Right kidney (tissue), 9 donors: ENCODE measurements at places on chromosomes 6 and 20.

DNA sequence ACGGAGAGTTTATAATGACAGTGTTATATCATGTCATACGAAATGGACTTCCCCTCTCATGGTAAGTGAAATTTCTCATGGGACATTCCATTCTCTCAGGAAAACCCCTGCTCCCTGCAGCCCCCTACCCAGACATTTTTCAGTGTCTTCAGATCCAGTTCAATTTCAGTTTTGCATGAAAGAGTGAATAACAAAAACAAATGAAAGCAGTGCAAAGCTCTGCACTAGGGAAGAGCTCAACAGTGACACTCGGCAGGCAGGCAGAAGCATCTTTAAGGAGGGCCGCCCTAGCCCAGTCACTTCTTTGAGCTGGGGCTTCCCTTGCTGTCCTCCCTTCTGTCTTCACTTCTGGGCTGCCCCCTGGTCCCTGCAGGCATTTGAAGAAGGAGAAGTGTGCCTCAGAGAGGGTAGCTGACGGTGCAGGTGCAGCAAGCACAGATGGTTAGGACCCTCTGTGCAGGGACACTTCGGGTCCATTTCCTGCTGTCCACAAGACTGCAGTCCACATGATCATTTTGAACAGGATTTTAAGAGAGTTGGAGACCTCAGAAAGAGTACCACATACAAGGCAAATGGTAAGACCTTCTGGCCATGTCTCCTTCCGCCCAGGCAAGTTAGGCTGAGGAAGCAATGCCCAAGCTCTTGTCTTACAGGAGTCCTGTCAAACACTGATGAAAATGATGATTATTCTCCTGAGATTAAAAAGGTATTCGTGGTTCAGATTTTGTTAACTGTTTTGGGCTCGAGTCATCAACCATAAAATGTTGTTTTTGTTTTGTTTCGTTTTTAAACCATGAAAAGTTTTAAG, 5.4 kb upstream of the DUSP22 start:
- DNase-seq, result no peak

GRCh38 chr6:1087154-1087843, 224.6 kb upstream of the FOXQ1 start:
- DNase-seq, result no peak

GRCh38 chr20:12077875-12078274, 160.2 kb downstream of the BTBD3 start:
- no peak for DNase-seq

DNA sequence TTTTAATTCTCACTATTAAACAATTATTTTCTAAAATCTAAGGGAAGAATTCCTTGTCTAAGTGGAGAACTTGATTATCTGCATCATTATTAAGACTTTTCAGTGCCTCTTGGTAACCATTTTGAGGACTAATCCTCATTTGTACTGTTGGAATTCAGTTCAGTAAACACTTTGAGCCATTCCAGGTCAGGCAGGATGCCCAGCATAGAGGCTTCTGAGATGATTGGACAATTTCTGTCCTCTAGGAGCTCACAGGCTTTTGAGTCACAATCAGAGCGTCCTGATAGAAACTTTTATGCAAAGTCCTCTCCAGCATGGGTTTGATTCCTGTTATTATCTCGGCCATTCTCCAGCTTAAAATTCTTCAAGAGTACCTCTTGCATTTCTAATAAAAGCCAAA, 1304.6 kb downstream of the EPHA7 start:
- no peak for DNase-seq

DNA sequence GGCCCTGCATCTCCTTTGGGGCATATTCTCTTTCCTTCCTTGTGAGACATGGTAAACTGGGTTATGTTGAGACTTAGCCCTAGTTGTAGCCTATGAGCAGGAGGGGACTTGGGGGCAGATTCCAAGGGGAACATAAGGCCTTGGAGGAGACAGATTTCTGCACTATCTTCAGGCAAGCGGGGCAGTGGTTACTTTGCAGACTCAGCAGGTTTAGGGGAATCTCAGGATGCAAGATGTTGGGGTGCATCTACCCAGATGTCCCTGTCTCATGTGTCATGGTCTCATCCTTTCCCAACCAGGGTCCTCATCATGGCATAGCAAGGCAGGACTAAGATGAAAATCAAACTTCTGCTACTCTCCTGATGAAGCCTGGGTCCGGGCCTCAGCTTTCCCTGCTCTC, 58.6 kb upstream of the PTPRT start:
- DNase-seq, result no peak

GRCh38 chr20:1509237-1509636, 18.0 kb upstream of the SIRPB2 start:
- no peak for DNase-seq

DNA sequence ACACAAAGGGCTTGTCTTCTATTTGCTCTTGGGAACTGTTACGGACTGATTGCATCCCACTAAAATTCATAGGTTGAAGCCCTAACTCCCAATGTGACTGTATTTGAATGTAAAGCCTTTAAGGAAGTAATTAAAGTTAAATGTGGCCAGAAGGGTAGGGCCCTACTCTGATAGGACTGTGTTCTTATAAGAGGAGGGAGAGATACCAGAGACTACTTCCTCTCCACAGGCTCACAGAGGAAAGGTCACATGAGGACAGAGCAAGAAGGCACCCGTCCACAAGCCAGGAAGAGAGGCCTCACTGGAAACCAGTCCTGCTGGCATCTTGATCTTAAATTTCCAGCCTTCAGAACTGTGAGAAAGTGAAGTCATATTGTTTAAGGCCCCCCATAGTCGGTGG, 211.9 kb downstream of the CDH26 start:
- no peak for DNase-seq

DNA sequence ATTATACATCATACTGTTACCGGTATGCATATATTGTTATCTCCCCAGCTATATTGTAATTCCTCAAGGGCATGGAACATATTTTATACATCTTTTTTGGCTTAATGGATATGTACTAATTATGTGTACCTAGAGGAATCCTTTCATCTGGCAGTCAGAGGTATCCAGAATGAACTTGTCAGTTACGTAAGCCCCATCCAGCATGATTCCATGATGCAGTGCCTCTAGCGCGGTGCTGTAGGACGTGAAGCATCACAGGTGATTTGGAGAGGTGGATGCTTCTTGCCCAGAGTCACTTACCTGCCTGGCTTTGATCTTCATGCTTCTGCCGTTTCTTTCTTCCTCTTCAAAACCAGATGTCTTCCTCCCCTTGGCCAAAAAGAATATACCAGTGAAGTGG, 159.1 kb downstream of the UST start:
- DNase-seq, result no peak

GRCh38 chr20:23305098-23305497, 45.5 kb upstream of the NXT1 start:
- DNase-seq, result no peak

GRCh38 chr6:25503686-25504085, 148.3 kb upstream of the SCGN start:
- DNase-seq, result no peak

- DNase-seq, result no peak
These were observed 198.8 kb downstream of the EYA2 start for GRCh38 chr20:47093320-47093966.

DNA sequence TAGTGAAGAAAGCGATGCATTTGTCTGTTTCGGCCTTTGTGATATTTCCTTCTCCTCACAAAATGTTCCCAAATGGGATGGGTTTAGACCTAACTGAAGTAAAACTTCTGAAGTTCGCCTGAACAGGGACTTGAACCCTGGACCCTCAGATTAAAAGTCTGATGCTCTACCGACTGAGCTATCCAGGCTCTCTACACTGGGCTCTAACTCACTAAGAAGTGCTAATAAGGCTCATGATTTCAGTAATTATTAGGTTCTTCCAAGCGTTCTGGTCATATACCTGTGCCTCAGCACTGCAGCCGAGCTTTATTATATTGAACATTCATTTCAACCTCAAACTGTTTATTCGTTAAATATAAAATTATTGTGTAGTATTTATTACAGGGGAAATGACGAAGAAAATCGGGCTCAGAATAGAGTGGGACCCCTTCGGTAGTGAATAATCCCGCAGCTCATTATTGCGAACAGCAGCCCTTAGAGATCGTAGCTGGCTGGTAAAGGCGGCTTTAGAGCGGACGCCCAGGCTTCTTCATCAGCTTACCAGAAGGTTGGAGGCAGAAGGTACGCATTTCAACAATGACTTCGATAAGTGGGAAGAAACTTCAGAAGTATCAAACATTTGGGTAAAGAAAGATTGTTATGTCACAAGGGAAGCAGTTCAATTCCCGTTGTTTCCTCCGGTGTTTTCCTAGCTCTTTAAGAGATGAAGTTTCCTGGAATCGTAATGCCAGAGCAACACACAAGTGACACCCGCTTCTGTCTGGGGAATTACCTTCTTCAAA, 119.0 kb upstream of the ZNF184 start:
- DNase-seq, result peak; percentile 46

- DNase-seq, result no peak
These were observed 1.3 kb upstream of the E2F1 start for GRCh38 chr20:33687370-33687915.

GRCh38 chr6:20317430-20317829, 84.2 kb upstream of the E2F3 start:
- DNase-seq, result no peak

- DNase-seq, result no peak
These were observed 106.6 kb downstream of the TAF4 start for GRCh38 chr20:61958773-61959700.

- DNase-seq, result peak; percentile 33
These were observed 31.6 kb upstream of the LY86 start for GRCh38 chr6:6556738-6557503.

- no peak for DNase-seq
These were observed 651 bp upstream of the CCND3 start for GRCh38 chr6:41942067-41942851.

DNA sequence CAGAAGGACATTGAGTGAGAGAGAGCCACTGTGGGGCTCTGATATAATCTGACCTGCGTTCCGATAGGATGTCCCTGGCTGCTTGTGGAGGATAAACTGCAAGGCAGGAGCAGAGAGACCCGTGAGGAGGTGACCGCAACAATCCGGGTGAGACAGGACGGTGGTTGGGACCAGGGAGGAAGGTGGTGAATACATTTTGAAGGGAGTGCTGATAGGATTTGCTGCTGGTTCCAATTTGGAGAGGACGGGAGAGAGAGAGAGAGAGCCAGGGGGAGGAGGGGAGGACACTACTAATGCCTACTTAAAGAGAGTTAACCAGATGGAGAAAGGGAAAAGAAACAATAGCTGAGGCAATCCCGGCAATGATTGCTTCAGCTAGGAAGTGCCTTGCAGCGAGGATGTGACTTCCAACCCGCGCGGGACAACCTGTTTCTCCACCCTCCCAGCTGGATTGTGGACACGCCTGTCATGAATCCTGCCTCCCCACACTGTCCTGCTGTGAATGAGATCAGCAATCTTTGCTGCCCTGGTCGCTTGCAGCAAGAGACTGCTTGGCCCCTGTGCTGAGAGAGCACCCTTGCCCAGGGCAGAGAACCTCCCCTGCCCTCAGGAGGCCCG, 199.0 kb upstream of the KCNG1 start:
- DNase-seq, result no peak

GRCh38 chr6:106727480-106728149, 98.2 kb downstream of the QRSL1 start:
- no peak for DNase-seq

- DNase-seq, result no peak
These were observed 105.0 kb upstream of the DUSP22 start for GRCh38 chr6:187210-187861.

- peak; percentile 17 for DNase-seq
These were observed 41.7 kb upstream of the FAM135A start for GRCh38 chr6:70371454-70372105.
